Naive thymus-derived CD8-positive, alpha-beta T cell (primary cell): ENCODE measurements at places on chromosomes 5 and 9. TPM values are rescaled to one million over a fixed set of nuclear protein-coding genes. Genes with fewer than 3 reads are reported as not detected.

The PRR16 gene
- total RNA-seq: not detected

The ANXA2R gene
- total RNA-seq: 72.7 TPM

DNA sequence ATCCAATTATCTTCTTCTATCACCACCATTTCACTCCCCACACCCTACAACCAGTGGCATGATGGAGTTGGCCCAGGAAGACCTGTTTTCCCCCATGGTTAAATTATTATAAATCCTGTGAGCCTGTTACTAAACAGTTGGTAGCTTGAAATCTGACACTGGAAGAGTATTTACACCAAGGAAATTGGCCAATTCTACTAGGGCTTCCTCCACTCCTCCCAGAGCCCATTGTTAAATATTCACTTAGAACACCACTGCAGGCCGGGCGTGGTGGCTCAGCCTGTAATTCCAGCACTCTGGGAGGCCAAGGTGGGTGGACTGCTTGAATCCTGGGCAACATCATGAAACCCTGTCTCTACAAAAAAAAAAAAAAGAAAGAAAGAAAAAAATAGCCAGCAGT is 32.4 kb upstream of the CKS2 start:
- DNase-seq: no peak

GRCh38 chr5:178413988-178414387 is 176.2 kb downstream of the COL23A1 start:
- DNase-seq: no peak
